Nucleus accumbens (tissue), 56 donors: ENCODE measurements at places on chromosomes 3 and 15.

DNA sequence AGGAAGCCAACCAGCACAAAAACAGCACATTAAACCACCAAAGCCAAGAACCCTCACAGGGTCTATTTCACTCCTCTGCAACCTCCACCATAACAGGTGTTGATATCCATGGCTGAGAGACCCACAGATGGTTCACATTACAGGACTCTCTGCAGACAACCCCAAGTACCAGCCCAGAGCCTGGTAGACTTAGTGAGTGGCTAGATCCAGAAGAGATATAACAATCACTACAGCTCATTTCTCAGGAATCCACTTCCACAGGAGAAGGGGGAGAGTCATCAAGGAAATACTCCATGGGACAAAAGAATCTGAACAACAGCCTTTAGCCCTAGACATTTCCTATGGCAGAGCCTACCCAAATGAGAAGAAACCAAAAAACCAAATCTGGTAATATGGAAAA is 168.1 kb upstream of the CD96 start:
- no peak for DNase-seq

- DNase-seq, result no peak
These were observed 241.2 kb upstream of the LRRC3B start for GRCh38 chr3:26381411-26381810.

- DNase-seq, result no peak
These were observed 15.0 kb upstream of the KBTBD8 start for GRCh38 chr3:66983101-66983500.

DNA sequence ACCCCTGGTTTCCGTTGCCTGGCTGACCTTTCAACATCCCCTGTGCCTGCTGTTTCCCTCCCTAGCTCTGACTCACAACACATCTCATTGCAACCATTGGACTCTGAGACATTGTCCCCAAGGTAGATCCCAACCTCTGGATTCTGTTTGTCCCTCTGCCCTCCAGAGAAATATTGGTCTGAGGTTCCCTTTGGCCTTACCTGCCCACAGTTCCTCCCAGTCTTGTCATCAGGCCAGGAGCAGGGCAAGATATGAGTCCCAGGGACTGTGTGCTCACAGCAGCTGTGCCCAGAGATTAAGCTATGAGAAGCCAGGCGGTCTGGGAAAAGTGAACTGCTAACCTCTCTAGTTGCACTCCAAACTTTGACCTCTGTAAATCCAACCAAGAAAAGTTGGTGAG is 168.2 kb upstream of the NR2F2 start:
- DNase-seq, result no peak

DNA sequence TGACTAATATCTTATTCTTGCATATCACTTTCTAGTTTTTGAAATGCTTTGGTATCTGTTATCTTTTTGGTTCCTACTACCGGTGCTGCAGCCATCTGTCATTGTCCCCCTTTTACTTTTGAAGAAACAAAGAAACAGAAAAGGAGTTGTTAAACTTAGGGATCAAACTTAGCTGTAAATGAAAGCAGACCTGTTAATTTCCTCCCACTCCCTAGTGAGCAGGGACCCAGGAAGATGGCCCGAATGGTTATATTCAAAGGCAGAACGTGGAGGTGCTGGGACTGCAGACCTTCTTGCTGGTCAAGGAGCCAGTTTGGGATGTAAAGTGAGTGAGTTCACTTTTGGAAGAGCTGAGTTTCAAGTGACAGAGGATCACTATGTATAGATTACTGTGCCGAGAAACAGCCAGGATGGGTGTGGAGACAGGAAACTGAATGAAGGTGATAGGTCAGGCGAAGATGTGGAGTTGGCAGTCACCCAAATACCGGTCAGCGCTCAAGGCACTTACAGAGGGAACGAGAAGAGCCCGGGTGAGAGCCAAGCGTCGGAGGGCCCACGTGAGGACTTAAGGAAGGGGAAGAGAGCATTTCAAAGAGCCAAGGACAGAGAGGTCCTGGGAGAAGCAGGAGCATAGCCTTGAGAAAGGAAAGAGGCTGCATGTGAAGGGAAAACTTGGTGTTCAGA is 20.1 kb downstream of the KBTBD8 start:
- no peak for DNase-seq

DNA sequence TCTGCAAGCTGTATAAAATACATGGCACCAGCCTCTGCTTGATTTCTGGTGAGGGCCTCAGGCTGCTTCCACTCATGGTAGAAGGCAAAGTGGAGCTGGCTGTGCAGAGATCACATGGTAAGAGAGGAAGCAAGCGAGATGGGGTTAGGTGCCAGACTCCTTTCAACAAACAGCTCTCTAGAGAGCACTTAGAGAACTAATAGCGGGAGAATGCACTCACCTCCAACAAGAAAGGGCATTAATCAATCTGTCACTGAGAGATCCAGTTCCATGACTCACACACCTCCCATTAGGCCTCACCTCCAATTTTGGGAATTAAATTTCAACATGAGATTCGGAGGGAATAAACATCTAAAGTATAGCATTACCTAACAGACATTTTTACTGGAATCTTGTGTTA is 644.1 kb upstream of the ARRDC4 start:
- no peak for DNase-seq

GRCh38 chr3:128931046-128931445 is 51.6 kb downstream of the ACAD9 start:
- no peak for DNase-seq

GRCh38 chr3:15982667-15983196 is 185.0 kb upstream of the ANKRD28 start:
- peak; percentile 14 for DNase-seq

DNA sequence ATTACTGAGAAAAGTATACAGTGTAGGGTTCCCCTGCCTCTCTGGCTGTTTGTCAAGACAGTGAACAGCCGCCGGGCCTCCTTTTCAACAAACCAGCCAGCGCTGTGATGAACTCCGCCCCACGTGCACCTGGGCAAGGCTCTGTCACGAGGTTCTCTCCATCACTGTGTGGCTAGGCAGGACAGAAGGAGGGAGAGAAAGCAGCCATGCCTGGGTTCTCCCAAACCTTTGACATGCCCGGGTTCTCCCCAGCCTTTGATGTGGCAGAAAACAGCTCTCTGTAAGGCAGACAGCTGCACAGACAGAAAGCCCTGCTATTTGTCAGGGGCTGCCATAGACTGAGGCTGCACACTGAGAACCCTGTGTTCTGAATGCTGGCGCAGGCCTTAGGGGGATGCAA is 101.4 kb upstream of the TRPM1 start:
- no peak for DNase-seq

- no peak for DNase-seq
These were observed 20.3 kb upstream of the ALAS1 start for GRCh38 chr3:52177701-52178042.

- DNase-seq, result no peak
These were observed 127.8 kb upstream of the LRRFIP2 start for GRCh38 chr3:37301980-37302708.

DNA sequence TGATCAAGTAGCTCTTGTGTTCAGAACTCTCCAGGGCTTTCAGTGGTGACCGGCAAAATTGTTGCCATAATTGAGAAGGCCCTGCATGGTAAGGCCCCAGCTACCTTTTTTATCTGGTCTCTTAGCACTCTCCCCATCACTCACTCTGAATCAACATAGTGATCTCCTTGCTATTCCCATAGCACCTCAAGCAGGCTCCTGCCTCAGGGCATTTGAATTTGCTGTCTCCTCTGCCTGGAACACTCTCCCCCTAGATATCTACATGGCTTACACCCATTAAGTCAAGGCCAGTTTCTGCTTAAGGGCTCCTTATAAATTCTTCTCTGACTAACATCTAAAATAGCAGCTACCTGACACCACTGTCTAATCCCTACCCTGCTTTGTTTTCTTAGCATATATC is 3.3 kb upstream of the ARID3B start:
- DNase-seq, result no peak

DNA sequence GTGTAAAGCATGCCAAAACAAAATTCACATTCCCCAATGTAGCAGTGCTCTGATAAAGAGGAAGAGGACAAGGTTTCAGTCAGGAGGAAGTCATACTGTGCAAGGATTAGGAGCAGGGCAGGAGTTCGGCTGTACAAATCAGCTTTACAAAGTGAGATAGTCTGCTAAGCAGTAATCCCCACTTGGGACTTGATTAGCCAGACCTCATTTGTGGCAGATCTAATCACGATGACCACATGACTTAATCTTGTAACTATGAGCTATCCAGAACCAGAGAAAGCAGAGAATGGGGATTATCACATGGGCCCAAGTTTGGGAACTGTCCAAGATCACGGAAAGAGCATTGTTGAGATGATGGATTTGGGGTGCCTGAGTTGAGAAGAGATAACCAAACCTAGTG is 7.8 kb downstream of the DCBLD2 start:
- DNase-seq, result no peak

DNA sequence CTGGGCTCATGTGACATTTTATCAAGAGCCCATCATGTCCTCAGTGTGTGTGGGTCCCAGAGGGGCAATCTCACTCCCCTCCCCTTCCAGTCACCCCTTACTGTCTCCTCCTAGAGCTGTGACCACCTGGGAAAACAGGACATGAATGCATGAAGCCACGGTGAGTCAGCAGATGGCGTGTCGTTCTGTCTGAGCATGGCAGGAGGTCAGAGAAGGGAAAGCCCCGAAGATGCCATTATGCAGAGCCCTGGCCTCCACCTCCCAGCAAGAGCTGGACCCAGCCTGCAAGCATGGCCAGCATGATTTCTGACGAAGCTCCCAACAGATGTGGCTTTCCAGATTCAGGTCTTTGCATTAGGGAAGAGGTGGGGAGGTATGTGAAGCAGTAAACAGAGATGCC is 118.5 kb downstream of the TLE3 start:
- DNase-seq, result no peak

GRCh38 chr3:167626490-167626889 is 27.3 kb downstream of the WDR49 start:
- no peak for DNase-seq

DNA sequence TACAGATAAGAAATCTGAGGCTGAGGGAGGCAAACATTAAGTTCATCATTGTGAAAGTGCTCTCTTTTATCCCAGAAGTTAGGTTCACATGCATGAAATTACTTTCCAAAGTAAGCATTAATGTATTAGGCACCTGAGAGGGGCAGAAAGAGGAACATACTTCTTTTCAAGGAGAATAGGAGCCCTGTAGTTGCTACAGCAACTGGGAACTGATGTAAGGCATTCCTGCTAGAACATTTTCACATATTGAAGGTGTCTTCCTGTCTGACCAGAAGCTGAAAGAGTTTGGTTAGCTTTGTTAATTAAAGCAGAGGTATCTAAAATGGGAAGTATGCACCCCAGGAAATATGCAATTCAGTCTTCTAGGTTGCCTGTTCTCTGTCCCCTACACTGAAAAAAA is 65.5 kb upstream of the ZBTB20 start:
- no peak for DNase-seq

DNA sequence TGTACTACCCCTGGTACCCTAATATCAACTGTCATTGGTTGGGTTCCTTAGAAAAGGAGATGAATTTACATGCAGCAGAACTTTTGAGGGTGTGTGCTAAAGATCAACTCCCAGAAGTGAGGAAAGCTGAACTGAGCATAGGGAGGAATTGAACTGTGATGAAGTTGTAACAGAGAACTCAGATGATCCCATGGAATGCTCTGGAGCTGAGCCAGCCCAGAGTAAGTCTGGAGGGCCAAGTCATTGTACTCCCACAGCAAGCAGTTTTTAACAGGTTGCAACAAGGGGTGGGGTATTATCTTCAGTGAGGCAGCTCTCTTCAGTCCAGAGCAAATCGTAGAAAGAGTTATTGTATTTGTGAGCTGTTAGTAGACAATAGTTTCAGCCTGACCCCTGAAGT is 572.3 kb downstream of the PYDC2 start:
- no peak for DNase-seq

DNA sequence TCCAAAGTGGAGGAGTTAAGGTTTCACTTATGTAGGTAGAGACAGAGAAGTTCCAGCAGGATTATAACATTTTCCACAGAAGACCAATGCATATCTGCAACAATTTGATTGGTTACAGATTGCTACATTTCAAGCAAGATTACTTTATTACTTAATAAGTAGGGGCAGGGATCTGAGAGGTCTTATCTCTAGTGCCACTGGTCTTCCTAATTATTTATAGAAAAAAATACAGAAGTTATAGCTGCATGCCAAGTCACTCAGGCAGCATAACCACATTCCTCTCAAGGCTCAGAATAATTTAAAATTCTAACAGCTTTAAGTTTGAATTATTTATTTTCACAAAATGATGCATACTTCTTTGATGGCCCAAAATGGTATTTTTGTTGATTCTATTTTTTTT is 30.5 kb downstream of the RAD54L2 start:
- no peak for DNase-seq

DNA sequence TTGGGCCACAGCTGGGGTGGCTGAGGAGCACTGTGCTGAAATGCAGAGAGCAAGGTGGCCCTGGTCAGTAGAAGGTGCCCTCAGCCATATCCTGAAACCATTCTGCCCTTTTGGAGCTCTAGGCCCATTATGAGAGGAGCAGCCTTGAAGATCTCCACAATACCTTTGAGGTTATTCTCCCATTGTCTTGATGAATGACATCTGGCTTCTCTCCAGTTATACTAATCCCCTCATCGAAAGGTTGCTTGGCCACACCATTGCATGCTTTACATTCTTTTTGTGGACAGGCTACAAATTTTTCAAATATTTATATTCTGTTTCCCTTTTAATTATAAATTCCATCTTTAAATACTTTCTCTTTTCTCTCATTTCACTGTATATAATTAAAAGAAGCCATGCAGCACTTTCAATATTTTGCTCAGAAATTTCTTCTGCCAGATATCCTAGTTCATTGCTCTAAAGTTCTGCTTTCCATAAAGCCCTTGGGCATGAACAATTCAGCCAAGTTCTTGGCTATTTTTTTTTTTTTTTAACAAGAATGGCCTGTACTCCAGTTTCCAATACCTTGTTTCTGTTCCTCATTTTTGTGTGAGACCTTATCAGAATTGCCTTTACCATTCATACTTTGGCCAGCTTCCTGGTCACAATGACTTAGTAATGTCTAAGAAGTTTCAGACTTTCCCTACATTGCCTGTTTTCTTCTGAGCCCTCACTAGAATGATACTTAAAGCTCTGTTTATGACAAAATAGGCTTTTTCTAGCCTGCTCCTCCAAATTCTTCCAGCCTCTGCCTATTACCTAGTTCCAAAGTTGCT is 138.9 kb upstream of the SGO1 start:
- no peak for DNase-seq

DNA sequence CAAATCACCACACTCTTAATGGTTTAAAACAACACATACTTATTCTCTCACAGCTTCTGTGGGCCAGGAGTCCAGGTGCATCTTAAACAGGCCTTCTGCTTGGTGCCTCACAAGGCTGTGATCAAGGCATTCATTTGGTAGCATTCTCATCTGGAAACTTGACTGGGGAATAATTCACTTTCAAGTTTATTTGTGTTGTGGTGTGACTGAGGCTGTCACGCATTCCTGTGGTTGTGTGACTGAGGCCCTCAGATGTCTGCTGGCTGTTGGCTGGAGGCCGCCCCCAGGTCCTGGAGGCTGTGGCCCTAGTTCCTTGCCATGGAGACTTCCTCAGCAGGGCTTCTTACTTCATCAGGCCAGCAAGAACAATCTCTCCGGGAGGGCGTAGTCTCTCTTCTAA is 16.9 kb upstream of the FAM3D start:
- DNase-seq, result no peak
